ENCODE measurements at places on chromosomes 12 and 14. TPM values are rescaled to one million over a fixed set of nuclear protein-coding genes. Genes with fewer than 3 reads are reported as not detected.

The CHGA gene
- polyA plus RNA-seq, result 0.75 TPM

The PNMA1 gene
- 12.7 TPM for polyA plus RNA-seq

The RHOJ gene
- polyA plus RNA-seq, result 2.6 TPM

The RPGRIP1 gene
- polyA plus RNA-seq, result 0.14 TPM

The RGS6 gene
- polyA plus RNA-seq, result 0.11 TPM

The CEBPE gene
- 0.02 TPM for polyA plus RNA-seq

The RASAL1 gene
- polyA plus RNA-seq, result 52.7 TPM

The FAM181A gene
- not detected for polyA plus RNA-seq

Data from esophagus (tissue), 2 donors.